ENCODE measurements at places on chromosomes 7 and 10.

- no peak for DNase-seq
Observed at GRCh38 chr10:98446151-98446660, 529 bp downstream of the HPS1 start.

DNA sequence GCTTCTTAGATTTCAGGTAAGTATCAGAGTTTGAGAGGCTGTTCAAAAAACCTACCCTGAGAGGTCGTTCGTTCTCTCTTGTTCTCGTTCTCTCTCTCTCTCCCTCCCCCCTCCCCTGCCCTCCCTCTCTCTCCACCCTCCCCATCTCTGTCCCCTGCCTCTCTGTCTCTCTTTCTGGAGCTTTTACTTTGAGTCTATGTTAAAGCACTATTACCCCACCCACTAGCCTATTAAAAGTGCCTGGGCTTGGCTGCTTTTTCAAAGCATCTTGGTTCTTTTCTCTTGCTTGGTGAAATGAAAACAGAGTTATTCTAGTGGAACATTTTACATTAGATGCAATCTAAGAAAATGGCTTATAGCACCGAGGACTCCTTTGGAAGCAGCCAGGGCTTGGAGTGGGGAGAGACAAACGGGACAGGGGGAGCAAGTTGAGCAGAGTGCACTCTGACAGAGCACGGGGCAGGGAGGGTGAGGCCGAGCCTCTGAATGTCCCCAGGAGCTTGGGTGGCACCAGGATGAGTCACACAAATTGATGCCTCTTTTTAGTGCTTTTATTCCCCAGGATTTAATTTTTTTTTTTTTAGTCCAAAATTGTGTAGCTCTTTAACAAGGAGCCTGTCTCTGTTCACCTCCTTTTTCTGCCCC lies 134.3 kb downstream of the CFAP58 start:
- DNase-seq = no peak

DNA sequence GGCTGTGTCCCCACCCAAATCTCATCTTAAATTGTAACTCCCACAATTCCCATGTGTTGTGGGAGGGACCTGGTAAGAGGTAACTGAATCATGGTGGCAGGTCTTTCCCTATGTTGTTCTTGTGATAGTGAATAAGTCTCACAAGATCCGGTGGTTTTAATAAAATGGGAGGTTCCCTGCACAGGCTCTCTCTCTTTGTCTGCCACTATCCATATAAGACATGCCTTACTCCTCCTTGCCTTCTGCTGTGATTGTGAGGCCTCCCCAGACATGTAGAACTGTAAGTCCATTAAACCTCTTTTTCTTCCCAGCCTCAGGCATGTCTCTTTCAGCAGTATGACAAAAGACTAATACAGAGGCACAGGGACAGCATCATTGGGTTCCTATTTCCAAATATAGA lies 381.2 kb downstream of the SFMBT2 start:
- no peak for DNase-seq

DNA sequence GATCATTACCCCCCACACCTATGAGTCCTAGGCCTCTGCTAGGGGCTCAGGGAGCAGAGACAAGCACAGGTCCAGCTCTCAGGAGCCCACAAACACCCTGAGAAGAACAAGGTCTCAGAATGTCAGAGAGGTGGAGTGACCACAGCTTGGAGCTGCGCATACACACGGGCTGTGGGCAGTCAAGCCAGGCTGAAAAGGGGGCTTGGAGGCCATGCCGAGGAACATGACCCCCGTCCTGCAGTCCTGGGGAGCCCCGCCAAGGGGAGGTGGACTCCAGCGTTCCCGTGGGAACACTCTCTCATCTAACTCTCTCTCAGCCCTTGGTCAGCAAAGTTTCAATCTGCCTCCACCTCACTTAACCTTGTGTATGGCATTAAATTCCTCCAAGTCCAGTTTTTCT lies 7.8 kb upstream of the MMP21 start:
- no peak for DNase-seq

GRCh38 chr7:2466675-2467074 lies 9.5 kb downstream of the GRIFIN start:
- no peak for DNase-seq

DNA sequence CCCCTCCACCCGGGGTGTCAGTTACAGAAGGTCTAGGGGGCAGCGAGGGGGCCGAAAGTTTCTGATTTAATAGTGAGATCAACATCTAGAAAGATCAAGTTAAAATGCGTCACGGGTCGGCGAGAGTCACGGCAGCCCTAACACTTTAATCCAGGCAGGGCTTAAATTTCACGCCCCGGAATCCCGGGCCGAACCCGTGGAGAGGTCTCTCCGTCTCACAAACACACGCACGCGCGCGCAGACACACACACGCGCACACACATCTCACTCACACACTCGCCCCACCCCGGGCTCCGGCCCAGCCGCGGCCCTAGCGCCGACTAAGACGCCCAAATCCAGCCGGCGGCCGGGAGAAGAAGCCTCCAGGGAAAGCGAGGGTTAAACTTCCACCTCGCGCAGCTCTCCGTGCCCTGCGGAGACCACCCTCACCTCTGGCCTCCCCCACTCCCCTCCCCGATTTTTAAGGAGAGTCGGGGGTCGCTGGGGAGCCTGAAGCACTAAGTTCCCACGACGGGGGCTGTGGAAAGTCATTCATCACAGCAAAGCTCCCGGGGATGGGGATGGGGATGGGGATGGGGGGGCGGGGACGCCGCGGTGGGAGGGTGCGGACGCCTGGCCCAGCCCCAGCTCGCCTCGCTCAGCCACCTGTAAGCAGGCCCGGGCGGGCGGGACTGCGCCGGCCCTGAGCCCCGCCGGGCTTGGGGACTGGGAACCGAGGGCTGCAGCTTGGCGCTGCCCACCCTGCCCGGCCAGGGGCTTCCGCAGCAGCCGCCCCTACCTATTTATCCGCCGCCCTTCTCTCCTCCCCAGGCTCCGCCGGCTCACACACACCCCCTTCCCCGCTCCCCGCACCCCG lies 1.6 kb downstream of the PDGFA start:
- DNase-seq = no peak

GRCh38 chr7:30853576-30853975 lies 58.1 kb upstream of the AQP1 start:
- DNase-seq = no peak

GRCh38 chr10:15486404-15486803 lies 115.3 kb upstream of the FAM171A1 start:
- DNase-seq = peak; percentile 78

- no peak for DNase-seq
Observed at GRCh38 chr10:21830037-21830436, 173.5 kb downstream of the DNAJC1 start.

GRCh38 chr7:149196151-149196704 lies 882 bp downstream of the ZNF282 start:
- DNase-seq = no peak

- no peak for DNase-seq
Observed at GRCh38 chr10:49055221-49055849, 60.0 kb downstream of the VSTM4 start.

- peak; percentile 7 for DNase-seq
Observed at GRCh38 chr7:135320268-135320667, 86.6 kb downstream of the STRA8 start.

GRCh38 chr10:34273340-34273739 lies 541.8 kb downstream of the PARD3 start:
- no peak for DNase-seq

GRCh38 chr7:94307399-94308048 lies 87.2 kb upstream of the COL1A2 start:
- no peak for DNase-seq

GRCh38 chr10:117370205-117370604 lies 5.0 kb downstream of the PDZD8 start:
- no peak for DNase-seq

DNA sequence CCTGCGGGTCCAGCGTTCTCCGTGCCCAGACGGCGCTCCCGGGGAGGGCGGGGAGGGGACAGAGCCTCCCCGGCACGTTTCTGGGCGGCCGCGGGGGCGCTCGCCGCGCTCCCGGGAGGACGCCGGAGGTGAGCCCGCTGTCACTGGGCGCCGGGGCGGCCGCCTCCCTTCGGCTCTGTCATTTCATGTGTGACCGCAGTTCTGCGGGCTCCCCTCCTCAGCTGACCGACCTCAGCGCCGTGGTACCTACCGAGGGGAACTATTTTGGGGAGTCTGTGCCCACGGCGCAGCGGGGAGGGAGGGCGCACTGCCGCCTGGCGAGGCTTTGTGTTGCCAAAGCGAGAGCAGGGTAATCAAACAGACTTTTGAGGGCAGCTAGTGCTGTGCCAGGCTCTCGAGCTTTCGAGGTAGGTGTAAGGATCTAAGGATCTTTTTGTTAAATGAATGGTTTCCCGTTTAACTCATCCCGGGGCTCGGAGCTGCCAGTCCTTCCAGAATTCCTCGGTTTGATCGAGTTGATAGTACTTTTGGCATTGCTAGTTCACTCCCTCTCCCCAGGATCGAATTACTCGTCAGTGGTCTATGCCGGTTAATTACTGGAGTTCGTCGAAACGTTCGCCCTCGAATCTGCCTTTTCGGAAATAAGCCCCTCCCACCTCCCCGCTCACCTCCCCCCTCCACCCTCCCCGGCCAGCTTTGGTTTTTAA lies 1.9 kb downstream of the ARID5B start:
- no peak for DNase-seq

- no peak for DNase-seq
Observed at GRCh38 chr7:37536706-37537105, 88.0 kb upstream of the ELMO1 start.

GRCh38 chr10:13899941-13900340 lies 313.2 kb downstream of the PRPF18 start:
- DNase-seq = no peak

DNA sequence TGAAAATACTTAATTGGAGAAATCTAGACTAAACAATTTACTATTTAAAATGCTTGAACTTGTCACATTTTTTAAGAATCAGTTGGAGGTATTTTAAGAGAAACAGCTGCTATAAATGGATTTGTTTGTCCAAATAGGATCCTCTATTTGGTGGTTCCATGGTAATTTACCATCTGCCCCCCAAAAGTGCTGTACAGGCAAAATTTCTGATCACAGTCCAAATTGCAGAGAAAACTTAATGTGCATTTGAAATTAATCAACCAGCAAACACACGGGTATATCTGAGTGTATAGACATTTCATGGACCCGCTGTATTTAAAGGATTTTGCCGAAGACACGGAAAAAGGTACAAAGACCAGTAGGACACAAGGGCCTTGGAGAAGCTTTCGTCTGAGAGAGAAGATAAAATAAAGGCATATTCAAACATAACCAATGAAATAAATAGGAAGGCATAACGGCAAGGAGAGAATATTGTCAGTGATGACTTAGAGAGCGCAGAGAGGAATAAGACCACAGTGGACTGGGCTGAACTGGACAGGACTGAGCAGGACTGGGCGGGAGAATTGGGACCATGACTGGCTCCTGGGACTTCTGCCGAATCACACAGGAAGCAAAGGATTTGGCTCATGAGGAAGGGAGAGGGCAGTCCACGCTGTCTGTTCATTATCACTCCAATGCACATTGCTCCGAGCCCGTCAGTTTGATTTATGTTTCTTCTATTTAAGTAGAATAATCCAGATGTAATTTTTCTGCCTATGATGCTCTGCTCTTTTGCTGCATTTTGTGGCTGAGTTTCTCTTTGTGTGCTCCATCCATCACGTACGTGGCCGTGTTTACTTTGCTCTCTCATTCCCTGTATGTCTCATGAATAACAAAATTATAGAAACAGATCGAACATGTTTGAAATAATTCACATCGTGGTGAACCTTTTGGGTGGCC lies 112.8 kb downstream of the PRLHR start:
- DNase-seq = no peak

DNA sequence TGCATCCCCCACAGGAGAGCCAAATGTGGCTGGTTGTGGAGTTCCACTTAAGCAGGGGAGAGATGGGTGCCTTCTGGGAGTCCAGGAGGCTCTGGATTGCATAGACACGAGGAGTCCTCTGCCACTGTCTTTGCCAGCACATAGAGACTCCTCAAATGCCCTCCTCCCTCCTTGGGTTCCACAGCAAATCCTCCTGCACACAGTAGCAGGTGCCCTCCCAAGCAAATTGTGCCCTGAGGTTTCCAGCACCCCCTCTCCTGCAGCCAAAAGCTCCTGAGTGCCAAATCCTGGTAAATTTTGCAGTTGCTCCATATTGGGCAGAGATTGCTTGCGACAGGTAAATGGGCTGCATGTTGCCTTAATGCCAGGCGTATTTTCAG lies 5.8 kb downstream of the EVX1 start:
- no peak for DNase-seq

GRCh38 chr7:4801839-4802231 lies 26.4 kb downstream of the AP5Z1 start:
- no peak for DNase-seq

DNA sequence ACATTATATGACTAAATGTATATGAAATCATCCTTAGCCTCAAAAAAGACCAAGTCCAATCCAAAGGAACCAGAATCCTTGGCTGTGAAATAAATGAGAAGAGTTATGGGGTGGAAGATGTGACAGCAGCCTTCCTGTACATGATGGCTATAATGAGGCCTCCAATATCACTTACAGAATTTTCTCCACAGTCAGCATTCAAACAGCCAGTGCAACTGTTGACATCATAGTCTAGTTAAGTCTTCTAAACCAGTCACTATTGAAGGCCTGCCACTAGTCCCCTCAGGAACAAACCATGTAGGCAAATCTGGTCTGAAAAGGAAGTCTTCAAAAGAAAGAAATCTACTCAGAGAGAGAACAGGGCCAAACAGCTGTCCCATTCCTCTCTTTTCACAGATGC lies 219.5 kb upstream of the CCDC6 start:
- no peak for DNase-seq

DNA sequence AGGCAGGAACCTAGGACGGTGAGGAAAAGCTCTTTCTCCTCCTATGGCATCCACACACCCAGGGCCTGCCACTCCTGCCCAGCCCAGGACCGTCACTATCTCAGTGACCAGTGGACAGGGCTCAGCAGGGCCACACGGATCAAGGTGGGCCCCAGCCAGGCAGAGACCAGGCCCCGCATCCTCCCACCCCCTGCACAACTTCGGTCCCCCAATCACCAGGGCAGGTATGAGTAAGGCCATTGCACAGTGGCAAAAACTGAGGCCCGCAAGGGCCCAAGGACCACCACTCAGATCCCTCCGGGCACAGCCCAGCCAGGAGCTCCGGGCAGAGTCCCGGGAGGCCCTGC lies 30.3 kb downstream of the OAT start:
- DNase-seq = no peak

DNA sequence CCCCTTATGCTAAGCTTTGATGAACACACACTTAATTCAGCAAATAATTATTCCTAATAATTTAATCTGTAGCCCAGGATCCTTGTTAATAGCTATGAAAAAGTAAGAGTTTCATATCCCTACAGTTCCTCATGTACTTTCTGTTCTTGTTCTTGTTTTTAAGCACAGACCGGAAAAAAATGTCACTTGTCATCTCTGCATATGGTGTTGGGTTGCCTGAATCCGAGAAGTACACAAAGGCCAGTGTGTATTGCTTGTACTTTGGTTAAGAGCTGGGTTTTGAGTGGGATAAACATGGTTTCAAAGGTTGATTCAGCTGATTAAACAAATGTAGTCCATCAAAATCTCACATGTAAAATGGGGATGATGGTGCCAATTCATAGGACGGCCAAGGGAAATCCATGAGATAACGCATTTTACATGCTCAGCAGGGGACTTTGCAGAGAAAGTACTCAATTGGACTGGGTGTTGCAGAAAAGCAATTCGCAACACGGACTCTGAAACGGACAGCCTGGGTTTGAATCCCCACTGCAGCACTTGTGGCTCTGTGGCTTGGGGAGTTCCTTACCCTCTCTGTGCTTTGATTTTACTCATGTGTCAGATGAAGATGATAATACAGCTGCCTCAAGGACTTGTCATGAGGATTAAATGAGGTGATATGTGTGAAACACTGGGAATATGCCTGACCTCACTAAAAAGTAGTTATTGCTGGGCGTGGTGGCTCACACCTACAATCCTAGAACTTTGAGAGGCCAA lies 71.7 kb downstream of the MAP3K8 start:
- no peak for DNase-seq
